ENCODE measurements at places on chromosomes 1 and 21. TPM values are rescaled to one million over a fixed set of nuclear protein-coding genes. Genes with fewer than 3 reads are reported as not detected.

Gene F5
- 3.4 TPM for total RNA-seq

Gene MXRA8
- 34.4 TPM for total RNA-seq

Gene OR6K3
- not detected for total RNA-seq

Gene S100A8
- total RNA-seq = 14.3 TPM

Gene SNX27
- total RNA-seq = 26.6 TPM

Gene SYNC
- 6.7 TPM for total RNA-seq

Gene MEX3A
- 0.69 TPM for total RNA-seq

Gene SLC27A3
- 32.4 TPM for total RNA-seq

Gene CHIT1
- total RNA-seq = 8.3 TPM

Gene PYCR2
- 39.6 TPM for total RNA-seq

Gene SLC26A9
- 14.8 TPM for total RNA-seq

Gene CRYAA
- total RNA-seq = not detected

- no peak for DNase-seq
These were observed 56.9 kb upstream of the TMPRSS2 start for GRCh38 chr21:41564871-41565274.

DNA sequence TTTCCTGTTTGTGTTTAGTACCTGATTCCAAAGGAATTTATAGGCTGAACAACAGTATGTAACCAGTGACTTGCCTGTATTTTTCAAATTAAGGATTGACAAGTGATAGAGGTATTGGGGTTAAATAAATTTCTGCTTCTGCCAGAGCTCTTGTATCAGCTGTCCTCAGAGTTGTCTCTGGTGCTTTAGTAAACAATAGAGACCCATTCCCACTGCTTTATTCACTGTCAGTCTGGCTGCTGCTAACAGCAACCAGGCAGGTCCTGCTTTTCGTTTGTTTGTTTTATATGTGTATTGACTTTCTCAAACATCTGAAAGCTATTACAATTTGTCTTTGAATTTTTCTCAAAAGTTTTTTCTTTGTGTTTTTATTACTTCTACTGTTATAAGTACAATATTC, 76.1 kb downstream of the OLFM3 start:
- no peak for DNase-seq

DNA sequence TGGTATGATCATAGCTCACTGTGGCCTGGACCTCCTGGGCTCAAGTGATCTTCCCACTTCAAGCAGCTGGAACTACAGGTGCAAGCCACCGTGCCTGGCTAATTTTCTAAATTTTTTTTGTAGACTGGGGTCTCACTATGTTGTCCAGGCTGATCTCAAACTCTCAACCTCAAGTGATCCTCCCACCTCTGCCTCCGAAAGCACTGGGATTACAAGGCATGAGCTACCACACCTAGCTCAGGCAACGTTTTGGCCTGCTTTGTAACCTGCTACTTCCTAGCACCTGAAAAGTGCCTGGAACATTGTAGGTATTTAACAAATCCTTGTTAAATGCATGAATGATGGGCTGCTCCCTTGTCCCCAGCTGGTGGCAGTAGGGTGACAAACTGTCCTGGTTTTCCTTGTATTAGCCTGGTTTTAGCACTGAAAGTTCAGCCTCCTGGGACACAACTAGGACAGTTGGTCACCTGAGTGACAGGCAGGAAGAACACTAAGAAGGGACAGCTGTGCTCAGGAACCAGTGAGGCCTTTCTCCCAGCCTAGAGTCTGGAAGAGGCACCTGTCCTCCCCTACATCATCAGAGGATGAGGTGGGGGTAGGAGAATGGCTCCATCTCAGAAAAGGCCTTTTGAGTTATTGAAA, 88.5 kb upstream of the CD34 start:
- no peak for DNase-seq

DNA sequence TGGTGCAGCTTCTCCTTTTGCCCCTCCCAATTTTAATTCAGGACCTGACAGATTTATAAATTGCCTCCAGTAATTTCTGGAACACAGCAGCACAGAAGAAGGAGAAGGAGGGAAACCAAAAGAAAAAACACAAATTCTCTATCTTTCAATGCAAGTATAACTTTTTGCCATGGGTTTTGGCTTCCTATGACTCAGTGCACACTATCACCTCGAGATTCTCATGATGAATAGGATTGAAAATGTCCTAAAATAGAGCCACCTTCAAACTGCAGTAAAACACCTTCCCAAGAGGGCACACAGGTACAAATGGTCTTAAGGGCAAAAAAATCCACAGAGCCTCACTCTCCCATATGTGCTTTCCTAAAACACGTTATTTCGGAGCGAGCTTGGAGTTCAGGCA, 113.6 kb downstream of the HLCS start:
- no peak for DNase-seq

- DNase-seq = no peak
These were observed 83.6 kb upstream of the SLC25A33 start for GRCh38 chr1:9455487-9456234.

DNA sequence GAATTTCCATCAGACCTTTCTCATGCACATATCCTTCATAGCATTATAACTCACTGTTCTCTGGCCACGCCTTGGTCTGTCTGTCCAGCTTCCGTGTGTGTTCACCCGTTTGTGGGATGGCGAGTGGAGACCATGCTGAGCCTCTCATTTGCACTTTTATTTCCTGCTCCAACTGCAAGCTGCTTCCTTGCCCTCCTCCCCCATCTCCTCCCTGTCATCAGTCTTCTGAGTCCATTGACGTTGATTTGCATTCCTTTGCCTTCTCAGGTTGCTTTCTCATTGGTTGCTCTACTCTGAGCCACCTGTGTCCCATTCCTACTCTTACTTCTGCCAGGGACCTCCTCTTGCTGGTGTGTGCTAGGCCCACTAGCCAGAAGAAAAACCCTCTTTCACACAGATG, 146.4 kb downstream of the NOS1AP start:
- DNase-seq = no peak

GRCh38 chr1:204863024-204863423, 7.6 kb upstream of the NFASC start:
- DNase-seq = no peak

DNA sequence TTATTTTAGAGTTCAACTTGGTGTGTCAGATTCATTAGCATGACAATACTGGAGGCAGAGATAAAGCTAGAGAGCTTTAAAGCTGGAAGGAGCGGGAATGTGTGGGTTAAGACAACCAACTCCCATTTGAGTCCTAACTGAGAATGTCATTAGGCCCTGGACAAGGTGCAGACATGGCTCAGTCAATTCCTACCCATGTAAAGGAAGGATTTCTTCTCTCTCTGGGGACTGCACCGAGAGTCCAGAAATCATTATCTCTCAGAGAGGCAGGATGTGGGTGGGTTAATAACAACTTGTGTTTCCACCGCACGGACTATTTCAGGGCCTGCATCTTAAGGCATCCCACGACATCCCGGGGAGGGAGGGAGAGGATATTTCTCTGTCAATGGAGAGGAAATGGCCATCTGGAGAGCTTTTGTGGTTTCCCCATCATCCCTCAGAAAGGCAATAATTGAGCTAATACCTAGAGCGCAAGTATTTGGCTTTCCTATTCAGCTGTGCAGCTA, 46.7 kb upstream of the SARS1 start:
- no peak for DNase-seq

- DNase-seq = peak; percentile 44
These were observed at the start of gene SHISA4 for GRCh38 chr1:201888282-201889089. Gene SHISA4 (plus strand): TSS chr1:201888898. CDS start chr1:201888995, 97 bp downstream.

DNA sequence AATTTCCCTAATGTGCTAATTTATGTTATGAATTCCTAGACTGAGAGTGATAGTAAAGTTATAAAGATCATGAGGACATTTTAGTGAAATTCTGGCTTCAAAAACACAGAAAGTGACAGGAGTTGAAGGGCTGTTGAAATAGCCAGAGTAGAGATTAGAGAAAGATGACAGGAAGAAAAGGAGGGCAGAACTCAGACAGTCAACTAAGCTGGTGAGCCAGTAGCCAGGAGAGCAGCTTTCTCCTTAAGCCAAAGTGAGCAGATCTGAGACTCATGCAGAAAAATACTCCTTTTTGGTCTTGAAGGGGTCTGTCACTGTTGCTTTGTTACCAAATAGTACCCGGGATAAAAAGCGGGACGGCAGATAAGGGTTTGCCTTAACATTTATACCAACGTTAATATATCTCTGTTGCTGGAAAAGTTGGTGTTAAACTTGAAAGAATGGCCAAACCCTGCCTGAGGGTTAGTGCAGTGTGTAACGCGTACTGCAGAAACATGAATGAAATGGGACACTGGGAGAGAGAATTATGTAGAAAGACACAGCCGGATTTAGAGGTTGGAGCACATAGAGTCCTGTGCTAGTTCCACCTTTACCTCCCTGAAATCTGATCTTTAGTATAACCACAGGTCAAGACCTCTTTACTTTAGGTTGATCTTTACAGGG, 12.8 kb downstream of the AHCYL1 start:
- DNase-seq = no peak

DNA sequence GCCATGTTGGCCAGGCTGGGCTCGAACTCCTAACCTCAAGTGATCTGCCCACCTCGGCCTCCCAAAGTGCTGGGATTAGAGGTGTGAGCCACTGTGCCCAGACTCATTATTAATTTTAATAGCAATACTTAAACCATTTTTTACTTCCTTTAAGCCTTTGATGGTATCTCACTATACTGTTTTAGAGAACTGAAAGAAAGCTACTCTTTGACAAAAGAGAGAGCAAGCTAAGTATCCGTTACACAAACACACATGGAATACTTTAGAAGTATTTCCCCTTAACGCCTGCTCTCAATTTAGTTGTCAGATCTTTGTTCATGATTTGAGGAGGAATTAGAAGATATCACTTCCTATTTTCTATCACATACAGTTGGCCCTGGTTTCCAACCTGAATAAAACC, 189.4 kb downstream of the COP1 start:
- DNase-seq = no peak

DNA sequence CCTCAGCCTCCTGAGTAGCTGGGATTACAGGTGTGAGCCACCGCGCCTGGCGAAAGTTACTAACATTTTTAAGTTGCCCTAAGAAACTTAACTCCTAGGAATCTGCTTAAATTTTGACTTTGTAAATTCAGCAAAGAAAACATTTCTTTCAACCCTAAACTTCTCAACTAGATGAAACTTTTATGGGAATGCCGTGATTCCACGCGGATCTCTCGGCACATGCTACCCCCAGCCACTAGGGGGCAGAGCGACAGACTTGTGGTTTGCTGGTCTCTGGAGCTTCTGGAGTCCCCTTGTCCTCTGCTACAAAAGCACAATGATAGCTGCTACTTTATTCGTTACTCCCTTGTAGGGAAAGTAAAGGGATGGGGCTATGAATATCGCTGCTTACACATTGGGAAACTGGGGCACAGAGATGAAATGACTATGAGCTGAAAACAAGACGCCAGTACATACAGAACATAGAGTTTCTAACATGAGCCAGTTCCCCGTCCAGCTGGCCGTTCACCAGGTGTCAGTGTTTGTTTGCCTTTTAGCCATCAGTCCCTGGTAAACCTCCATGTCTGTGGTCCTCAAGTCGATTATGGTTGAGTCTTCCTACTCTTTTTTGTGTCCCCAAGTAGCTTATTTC, 114.7 kb downstream of the PBX1 start:
- DNase-seq = no peak

DNA sequence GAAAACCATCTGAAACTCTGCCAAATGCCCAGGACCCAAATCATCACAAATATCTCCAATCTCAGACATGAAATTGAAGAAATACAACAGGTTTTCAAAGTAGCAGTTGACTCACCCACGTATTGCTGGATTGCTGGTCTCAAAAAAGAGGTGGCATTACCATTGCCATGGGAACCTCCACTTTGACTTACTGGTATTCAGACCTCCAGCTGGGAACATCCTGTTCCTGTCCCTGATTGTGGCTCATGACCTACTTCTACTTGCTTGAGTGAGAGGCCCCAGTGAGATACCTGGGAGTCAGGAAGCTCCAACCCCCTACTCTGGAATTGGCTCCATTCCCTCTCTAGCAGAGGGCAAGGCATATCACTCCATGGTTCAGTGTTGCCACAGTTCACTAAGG, 64.6 kb downstream of the NMNAT2 start:
- no peak for DNase-seq
